ENCODE measurements at places on chromosomes 7 and 10.

DNA sequence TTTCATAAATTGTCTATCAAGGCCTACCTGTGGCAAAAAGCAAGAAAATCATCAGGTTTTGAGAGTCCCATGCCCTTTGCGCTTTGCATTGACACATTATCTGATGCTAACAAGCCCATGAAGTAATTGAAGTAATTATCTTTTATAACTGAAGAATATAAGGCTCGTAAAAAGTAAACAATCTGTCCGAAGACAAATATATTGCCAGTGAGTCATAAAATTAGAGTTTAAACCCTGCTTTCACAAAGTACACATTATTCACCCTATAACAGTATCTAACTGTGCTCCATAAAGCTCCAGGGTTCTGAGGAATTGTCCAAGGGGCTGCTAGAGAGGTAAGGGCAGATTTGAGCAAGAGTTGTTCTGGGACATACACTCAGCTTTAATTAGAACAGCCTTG is 102.3 kb upstream of the PPP1R3A start:
- DNase-seq: peak; percentile 3

DNA sequence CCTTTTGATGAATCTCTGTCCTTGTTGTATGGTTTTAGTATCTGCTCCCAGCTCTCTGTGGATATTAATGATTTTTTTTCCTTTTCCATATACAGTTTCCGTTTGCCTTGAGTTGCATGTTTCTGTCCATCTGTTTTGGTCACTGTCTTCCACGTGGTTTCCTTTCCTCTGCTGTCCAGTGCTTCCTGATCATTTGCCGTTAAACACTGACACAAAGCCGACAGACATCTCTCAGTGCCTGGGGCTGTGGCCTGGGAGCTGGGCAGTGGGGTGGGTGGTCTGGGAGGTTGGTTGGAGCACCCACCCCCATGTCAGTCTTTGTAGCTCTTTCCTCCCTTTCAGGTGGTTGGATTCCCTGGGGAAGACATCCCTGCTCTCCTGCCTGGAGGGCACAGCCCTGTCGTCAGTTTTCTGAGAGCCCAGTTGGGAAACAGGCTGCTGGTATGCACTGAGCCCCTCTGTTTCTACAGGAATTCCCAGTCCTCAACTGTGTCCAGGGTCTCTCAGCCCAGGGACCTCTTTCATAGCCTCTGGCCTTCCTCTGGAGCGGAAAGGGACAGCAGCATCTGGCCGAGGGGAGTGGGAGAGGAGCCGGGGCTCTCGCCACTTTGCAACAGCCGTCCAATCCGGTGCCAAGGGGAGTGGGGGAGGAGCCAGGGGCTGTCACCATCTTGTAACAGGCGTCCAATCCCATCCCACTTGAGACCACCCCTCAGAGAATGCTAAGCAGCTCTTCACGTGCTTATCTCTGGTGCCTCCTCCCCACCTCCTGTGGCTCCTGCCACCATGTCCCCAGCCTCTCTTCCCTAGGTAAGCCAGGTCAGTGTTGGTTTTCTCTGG is 26.7 kb upstream of the MKI67 start:
- DNase-seq: no peak

DNA sequence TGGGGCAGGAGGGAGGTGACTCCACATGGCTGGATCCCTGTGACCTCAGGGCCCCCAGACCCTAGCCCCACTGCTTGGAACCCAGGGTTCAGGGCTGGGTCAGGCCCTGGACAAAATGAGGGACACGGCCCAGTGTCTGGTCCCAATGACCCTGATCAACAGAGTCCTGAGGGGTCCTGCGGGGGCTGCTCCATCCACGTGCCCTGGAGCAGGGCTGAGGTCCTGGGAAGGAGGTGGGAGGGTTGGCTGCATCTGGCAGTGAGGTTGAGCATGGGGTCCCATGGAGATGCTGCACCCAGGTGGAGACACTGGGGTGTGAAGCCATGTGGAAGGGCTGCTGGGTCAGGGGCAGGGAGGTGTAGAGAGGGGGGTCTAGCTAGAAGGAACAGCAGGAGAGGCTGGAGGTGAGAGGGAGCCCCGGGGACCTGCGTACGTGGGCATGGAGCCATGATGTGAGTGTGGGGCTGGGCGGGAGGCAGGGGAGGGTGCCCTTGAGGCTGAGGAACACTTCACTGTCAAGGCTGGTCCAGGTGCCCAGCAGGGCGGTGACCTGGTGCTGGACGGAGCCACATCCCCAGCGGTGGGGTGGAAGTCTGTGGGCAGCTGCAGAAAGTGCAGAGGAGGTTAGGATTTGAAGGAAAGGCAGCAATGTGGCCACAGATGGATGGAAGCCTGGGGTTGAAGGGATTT is 604 bp downstream of the SCART1 start:
- no peak for DNase-seq

DNA sequence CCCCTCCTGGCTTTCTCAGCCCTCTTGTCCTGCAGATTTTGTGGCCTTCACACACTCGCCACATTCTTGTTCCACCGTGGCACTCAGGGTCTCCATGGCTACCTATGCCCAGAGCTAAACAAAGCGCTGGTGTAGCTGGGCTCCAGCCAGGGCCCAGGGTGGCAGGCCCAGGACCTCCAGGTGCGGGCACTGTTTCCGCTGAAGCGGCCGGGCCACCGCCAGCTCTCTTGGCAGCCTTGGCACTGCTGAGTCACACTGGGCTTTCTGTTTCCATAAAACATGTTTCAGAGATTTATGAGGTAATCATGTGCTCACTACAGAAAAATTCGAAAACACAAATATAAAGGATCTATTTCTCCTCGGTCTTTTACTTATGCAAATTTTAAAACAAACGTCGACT is 51.3 kb downstream of the AOC1 start:
- DNase-seq: peak; percentile 41

DNA sequence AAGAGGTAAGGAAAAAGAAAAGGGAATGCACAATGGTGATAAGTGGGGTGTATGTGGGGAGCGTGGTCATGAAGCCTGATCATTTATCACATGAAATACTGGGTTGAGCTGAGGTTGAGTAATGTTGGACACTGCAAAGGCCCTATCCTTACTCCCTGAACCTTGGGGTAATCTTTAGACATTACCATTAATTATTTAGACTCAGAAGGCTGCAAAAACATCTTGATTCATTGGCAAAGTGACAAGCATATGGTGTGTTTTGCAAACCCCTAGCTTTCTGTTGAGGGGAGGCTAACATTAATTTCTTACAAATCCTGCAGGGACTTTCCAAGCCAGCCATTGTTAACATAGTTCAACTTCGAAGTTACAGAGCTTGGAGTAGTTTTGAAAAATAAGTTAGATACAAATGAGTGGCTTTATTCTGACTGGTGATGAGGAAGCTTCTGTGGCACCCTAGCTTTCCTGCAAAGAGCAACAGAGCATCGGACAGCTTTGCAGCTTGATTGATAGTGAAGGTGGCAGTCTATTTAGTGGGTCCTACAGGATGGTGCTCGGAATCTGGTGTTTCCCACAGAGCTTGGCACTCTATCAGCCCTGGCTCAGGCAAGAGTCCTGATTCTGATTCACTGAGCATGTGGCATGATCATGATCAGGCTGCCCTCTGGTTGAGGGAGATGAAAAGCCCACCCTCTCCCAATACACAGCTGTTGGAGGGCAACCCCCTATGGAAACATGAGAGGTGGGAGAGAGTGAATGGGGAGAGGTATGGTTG is 153.7 kb upstream of the NPVF start:
- no peak for DNase-seq

DNA sequence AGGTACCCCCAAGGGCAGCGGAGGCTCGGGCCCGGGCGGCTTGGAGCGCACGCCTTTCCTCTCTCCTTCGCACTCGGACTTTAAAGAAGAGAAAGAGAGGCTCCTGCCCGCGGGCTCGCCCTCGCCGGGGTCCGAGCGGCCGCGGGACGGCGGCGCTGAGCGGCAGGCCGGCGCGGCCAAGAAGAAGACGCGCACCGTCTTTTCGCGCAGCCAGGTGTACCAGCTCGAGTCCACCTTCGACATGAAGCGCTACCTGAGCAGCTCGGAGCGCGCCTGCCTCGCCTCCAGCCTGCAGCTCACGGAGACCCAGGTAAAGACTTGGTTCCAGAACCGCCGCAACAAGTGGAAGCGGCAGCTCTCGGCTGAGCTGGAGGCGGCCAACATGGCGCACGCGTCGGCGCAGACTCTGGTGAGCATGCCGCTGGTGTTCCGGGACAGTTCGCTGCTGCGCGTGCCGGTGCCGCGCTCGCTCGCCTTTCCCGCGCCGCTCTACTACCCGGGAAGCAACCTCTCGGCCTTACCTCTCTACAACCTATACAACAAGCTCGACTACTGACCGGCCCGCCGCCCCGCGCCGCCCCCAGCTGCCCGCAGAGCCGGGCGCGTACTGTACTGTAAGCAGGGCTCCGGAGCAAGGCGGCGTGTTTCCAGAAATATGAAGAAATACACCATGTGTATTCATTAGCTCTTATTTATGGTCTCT is 1.8 kb downstream of the HMX2 start:
- peak; percentile 36 for DNase-seq

DNA sequence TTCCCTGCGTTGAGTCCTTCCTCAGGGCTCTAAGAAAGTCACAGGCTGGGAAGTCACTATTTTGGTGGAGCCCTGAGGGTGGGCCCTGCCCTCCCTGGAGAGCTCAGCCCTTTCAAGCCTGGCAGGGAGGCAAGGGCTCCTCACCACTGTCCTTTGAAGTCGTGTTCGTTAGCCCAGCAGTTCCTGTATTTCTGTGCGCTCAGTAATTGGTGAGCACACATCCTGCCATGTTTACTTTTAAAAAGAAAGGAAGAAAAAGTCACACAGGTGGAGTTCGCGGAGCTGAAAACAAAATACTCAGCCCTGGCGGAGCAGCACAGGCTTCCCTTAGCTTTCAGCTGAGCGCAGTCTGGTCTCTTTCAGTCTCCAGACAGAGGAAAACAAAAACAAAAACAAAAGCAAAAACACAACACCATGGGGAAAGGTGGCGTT is 37.1 kb downstream of the PRKCQ start:
- no peak for DNase-seq

GRCh38 chr10:131982185-131982756 is 548 bp upstream of the BNIP3 start:
- no peak for DNase-seq

DNA sequence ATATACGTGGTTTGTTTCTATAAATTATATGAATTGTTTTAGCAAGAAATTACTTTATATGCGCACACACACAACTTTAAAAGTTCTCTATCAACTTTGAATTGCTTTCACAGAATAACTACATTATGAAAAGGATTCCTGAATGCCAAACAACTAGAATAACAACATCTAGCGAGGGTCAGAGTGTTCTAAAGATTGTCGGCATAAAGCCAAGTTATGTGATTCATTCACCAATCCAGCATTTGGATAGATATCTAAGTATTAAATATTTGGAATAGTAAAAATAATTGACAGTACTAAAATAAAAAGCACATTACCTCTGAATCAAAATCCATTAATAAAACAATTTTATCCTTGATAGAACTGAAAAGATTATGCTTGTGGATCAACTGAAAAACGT is 125.3 kb upstream of the AMPH start:
- peak; percentile 55 for DNase-seq

DNA sequence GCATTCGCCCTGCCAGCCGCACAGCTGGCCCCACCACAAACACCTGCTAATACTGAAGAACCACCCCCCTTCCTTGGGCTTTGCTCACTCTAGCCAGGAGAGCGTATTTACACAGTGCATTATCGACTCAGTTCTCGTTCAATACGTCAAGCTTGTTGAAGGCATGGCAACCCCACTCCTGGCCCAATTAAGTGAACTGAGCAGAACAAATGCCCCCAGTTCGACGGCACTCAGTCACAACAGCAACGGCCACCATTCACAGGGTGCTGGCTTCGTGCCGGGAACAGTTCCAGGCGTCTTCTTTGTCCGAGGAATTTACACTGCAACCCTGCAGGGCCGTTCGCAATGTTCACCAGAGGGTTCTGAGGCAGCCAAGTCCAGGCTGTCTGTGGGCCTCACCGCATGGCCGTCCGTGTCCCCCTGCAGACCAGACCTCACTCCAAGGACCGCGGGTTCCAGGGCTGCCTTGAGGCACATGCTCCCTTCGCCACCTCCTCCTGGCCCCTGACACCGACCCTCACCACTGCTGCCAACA is 175.3 kb downstream of the DIP2C start:
- no peak for DNase-seq

- DNase-seq: no peak
Measured at GRCh38 chr7:17902599-17902998, 37.7 kb downstream of the SNX13 start.

- DNase-seq: peak; percentile 68
Measured at GRCh38 chr7:54839575-54840213, 80.7 kb upstream of the SEC61G start.

- DNase-seq: no peak
Measured at GRCh38 chr7:26700386-26700785, 164.0 kb downstream of the SKAP2 start.

GRCh38 chr7:87152897-87153641 is 816 bp downstream of the DMTF1 start:
- peak; percentile 41 for DNase-seq

DNA sequence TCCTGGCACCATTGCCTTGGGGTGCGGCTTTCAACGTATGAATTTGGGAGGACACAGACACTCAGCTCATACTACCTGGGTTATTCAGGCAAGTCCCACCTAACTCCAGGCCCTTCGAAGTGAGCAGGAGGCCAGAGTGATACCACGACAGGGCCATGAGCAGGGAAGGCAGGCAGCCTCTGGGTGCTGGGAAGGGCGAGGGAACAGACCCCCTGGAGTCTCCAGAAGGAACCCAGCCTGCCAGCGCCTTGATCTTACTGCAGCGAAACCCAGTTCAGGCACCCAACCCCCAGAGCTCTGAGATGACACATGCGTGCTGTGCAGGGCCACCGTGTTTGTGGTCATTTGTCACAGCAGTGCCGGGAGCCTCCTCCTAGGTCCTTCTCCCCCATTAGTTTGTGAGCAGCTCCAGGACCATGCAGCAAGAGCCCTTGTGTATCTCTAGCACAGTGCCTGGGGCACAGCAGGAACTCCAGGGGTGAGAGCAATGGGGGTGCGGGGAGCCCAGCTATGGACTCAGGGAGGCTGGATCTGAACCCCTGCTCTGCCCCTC is 7.7 kb upstream of the INSIG1 start:
- DNase-seq: no peak

GRCh38 chr7:150846291-150847115 is 5.8 kb upstream of the AOC1 start:
- no peak for DNase-seq

- no peak for DNase-seq
Measured at GRCh38 chr10:13869295-13869664, 282.5 kb downstream of the PRPF18 start.

DNA sequence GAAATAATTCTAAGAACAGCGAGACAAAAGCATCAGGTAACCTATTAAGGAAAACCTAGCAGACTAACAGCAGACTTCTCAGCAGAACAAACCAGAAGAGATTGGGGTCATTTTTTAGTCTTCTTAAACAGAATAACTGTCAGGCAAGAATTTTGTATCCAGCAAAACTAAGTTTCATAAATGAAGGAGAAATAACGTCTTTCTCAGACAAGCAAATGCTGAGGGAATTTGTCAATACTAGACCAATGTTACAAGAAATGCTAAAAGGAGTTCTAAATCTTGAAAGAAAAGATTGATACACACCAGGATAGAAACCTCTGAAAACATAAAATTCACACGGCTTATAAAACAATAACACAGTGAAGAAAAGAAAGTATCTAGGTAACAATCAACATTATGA is 22.6 kb downstream of the BICC1 start:
- DNase-seq: no peak

- DNase-seq: no peak
Measured at GRCh38 chr7:148973256-148973655, 55.0 kb downstream of the PDIA4 start.

All from EH (cell line).